ENCODE measurements at places on chromosomes 6 and 20.

DNA sequence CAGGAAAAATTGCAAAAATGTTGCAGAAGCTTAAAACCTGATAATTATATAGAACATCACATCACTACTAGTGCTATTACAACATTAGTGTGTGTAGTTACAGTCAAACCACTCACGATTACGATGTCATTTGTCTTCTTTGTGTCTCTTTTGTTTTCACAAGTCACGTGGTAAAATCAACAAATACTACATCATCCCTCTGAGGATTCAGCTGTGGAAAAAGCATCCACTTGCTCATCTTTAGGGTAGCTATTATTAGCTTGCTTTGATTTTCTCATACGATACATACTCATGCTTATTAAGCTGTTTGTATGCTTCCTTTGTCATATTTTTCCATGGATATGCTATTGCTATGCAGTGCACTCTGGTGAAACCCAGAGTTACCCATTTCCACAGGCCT, 22.2 kb upstream of the ATXN1 start:
- DNase-seq = no peak

DNA sequence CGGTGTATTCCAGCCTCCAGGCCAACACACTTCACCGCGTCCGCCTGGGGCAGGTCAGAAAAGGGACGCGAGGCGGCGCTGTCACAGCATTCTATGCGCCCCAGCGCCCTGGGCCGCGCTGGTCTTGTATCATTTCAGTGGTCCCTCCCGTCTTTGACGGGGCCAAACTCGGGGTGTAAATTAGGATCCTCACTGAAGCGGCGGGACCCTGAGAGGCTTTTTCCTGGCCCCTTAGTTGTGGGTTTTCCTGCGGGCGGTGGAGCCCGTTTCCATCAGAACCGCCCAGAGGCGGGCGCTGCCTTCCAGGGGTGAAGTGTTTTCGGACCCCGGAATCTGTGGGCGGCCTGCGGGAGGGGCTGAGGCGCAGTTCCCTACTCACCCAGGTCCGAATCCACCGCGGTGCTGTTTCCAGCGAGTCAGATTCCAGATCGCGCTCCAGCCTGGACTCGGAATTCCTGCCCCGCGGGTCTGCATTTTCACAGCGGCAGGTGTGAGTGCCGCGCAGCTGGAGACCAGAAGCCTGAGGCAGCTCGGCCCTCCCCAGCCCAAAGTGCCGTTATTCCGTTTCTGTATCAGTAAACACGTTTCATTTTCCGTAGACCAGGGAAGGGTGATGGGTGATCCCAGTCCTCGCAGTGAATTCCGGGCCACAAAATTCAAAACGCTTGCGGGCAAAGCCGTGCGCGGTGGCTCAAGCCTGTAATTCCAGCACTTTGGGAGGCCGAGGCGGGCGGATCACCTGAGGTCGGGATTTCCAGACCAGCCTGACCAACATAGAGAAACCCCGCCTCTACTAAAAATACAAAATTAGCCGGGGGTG, 3.9 kb upstream of the MICB start:
- peak; percentile 44 for DNase-seq

- no peak for DNase-seq
These were observed 312.9 kb downstream of the SAMD5 start for GRCh38 chr6:147821295-147821897.

DNA sequence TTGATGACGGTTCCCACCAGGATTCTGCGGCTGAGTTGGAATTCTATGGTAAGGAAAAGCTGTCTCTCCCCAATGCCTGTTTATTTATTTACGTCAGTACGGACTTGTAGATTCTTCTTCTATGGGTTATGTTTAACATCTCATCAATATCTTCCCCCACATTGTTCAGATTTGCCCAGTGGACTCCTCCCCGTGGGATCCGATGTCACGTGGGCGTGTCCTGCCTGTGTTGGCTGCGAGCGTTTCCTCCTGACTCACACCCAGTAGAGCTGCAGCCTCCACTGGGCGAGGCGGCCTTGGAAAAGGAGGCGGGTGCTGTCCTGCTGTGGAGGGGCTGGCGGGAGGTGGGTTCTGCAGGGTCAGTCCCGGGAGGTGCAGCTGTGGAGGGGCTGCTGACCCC, 46.8 kb upstream of the SLCO4A1 start:
- no peak for DNase-seq

GRCh38 chr20:59774921-59775686, 158.3 kb downstream of the SYCP2 start:
- no peak for DNase-seq

- no peak for DNase-seq
These were observed 6.4 kb upstream of the GMNN start for GRCh38 chr6:24768361-24768760.

DNA sequence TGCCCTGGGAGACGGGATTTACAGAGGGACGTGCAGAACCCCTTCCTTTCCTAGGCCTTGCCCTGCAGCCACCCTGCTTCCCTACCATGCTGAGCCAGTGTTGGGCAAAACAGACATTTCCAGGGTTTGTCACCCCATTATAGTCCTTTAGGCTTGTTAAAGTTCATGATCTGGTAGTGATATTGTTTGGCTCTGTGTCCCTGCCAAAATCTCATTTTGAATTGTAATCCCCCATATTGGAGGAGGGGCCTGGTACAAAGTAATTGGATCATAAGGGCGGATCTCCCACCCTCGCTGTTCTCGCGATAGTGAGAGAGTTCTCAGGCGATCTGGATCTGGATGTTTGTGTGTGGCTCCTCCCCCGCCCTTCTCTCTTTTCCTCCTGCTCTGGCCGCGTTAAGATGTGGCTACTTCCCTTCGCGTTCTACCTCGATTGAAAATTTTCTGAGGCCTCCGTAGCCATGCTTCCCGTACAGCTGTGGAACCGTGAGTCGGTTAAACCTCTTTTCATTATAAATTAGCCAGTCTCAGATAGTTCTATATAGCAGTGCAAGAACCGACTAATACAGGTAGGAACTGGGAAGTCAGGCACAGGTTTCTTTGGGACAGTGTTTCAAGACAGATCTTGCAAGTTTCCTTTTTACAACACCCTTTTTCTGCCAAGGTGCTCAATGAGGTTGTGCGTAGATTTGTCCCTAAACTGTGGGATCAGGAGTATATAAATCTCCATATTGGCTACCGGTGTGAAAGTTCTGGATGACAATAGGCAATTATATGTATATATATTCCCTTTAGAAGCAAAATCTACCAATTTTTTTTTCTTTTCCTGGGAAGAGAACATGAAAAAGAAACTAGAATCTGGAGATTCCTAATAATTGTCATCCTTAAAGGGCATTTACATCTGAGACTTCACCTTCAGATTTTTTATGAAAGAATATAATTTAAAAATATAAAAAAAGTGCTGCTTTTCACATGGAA, 152.1 kb downstream of the SAMD5 start:
- no peak for DNase-seq

- no peak for DNase-seq
These were observed 33.7 kb downstream of the ROS1 start for GRCh38 chr6:117391874-117392583.

DNA sequence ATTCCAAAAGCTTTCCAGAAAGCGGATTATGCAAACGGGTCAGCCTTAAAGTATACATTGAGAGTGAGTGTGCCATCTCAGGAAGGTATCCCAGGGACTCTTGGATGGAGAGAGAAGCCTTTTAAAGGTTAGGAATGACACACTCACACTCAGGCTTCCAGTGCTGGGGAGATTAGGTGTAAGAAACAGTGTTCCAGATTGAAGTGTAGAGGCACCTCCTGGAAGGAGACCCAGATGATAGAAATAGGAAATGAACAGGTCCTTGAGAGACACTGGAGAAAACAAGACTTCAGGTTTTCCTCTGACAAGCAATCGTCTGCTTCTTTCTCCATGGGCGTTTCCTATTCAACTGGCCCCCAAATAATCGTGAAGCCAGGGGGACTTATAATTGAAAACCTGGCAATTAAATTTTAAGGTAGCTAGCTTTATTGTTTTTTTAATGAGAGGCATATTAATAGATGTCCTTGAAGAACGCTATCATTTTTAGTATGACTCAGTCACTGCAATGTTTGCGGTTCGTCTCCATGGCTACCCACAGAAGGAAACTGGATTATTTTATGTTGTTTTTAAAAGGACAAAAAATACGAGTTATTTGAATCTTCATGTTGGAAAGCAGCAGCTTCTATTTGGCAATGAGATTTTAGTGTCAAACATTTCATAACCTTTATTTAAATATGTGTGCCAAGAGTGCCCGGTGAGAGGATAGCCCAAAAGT, 85.3 kb downstream of the TRMT6 start:
- DNase-seq = no peak

DNA sequence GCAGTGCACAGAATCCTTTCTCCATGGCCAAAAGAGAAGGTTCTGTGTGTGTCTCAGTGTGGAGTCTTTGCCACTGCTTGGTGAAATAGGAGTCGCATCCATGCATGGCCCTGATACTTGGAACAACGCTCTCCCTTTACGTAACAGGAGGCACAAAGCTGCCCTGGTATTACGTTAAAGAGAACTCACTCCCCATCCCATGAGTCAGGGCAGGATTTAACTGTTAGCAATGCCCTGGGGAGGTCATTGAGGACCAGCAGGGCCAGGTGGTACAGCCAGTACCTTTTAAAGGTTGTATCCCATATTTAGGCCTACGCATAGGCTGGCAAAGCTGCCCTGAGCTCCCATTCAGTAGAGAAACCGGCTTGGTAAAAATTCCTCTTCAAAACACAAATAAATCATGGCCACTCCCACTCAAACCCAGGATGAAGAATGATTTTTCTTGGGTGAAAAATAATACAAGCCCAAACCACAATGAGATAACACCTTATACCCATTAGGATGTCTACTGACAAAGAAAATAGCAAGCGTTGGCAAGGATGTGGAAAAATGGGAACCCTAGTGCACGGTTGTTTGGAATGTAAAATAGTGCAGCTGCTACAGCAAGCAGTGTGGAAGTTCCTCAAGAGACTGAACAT, 37.1 kb downstream of the MYLK4 start:
- no peak for DNase-seq

DNA sequence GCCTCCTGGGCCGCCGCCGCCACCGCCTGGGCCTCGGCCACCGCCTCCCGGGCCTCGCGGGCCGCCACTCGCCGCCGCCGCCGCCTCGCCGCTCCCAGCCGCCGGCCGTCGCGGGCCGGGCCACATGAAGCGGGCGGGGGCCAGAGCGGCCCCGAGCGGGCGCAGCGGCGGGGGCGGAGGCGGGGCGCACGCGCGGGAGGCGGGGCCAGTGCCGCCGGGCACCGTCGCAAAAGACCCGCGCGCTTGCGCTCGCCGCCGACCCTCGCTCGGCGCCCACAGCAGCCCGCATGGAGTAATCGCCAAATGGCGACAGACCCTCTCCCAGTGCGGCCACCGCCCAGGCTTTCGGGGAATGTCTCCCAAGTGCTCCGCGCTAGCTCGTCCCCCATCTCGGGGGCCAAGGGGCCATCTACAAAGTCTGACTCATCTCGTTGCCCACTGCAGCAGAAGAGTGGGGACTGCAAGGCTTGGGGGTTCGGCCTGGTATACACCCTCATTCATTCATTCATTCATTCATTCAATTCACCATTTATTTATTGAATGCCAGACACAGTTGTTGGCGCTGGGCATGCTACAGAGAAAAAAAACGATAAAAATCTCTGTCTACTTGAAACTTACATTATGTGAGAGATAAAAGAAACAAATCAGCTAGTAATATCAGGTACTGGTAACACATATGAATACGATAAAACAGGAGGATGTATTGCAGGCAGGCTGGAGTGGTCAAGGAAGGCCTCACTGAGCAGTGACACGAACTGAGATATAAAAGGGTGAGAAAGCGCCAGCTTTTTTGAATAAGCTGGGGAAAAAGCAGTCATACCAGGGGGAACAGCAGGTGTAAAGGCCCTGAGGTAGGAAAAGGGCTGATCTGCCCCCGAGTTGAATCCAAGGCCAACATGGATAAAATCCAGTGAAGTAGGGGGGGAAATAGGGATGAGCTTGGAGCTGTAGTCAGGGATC, at the start of gene B4GALT5:
Gene B4GALT5 (minus strand): TSS at position 126 of the 960 bp plus-strand sequence. CDS start 188 bp downstream, outside the sequence.
- no peak for DNase-seq

- no peak for DNase-seq
These were observed 88.0 kb upstream of the BTN3A2 start for GRCh38 chr6:26276841-26277648.

DNA sequence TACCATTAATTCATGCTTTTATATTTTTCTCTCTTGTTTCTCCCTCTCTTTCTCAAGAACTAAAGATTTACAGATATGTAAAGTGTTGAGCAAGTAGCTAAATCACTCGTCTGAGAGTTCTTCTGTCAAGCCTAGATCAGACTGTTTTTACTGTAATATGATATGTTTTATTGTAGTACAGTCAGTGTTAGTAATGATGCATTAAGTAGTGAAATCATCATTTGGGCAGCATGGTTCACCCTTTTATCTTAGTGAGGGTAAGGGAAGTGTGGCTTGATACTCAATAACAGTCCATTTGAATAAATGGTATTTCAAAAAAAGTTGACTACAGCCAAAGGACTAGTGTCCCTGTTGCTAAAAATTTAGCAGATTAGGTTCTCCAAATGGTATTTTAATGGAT, 9.2 kb downstream of the CYB5R4 start:
- DNase-seq = no peak

DNA sequence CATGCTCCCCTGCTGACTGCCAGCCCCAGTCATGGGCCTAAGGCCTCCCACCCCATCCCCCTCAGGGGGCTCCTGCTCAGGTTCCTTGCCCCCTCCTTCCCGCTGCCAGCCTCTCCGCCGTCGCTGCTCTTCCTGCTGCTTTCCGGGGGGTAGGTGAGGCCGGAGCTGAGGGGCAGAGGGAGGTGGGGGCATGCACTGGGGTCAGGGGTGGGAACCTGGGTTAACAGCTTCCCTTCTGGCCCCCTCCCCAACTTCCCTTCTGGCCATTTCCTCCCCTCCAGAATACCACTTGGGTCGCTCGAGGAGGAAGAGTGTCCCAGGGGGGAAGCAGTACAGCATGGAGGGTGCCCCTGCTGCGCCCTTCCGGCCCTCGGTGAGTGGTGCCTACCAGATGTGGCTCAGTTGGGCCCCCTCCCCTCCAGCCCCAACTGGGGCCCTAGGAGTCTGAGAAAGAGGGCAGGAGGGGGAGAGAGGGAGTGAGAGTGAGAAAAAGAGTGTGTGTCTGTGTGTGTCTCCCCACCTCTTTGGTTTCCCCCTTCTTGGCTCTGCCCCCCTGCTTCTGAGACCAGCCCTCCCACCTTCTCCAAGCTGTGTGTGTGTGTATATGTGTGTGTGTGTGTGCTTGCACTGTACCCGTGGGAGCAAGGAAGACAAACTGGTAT, 12.1 kb downstream of the SYNGAP1 start:
- no peak for DNase-seq

DNA sequence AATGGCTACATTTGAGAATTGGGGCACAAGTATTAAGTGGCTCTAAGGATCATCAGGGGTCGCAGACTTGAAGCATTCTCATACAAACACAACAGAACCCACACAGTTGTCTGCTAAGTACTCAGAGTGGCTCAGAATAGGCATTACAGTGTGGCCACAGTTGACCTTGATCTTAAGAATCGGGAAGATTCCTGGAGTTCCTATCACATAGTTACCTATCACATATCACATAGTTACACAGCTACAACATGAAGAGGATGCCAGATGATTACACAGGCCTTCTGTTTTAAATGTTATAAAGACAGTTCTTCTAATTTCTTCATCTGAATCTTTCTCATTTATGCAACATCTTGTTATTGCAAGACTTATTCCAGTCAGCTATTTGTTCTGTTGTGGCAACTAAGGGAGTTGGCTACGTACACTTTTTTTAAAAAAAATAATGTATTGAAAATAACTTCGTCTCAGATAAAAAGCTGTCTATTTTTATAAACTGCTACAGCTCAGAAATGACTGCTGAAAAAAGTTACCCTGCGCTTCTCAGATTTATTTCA, 129.0 kb downstream of the REV3L start:
- DNase-seq = no peak
